ENCODE measurements at places on chromosomes 7 and 10.

DNA sequence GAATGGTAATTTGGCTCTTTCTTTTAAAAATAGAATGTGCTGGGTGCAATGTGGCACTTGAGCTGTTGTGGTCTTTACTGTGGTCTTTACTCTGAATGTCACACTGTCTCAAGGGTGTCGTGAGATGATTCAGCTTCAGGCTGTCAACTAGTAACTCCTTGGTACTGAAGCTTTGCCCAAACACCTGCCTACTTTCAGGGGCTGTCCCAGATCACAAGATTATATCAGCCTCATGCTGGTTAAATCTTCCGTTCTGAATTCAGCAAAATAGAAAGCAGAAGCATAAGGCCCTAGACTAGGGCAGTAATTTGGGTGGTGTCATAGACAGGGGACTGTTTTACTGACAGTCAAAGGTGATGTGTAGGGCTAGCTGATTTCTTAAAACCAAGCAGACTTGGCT lies 110.9 kb downstream of the BAMBI start:
- DNase-seq = no peak

DNA sequence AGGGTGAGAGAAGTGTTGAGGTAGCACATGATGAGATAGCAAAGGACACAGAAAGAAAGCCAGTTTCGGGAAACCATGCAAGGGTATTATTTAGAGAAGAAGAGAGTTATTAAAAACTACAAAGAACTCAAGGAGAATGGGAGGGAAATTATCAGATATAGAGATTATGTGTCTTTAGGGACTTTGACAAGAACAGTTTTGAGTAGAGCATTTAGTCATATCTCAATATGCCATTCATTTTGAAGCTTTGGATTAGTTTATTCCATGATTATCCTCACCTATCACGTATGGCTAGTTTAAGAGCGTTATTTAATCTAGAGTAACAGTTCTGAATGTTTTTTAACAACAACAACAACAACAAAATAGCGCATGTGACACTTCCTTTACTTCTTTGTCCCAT lies 409.4 kb downstream of the EXOC4 start:
- no peak for DNase-seq

GRCh38 chr10:103637011-103637410 lies 143.5 kb downstream of the NEURL1 start:
- no peak for DNase-seq

GRCh38 chr7:101553018-101553770 lies 75.9 kb downstream of the MYL10 start:
- no peak for DNase-seq

GRCh38 chr10:90418869-90419652 lies 438.8 kb downstream of the HTR7 start:
- no peak for DNase-seq

- DNase-seq = no peak
Observed at GRCh38 chr7:20075992-20076820, 141.0 kb downstream of the MACC1 start.

GRCh38 chr10:15718694-15719048 lies 1.1 kb downstream of the ITGA8 start:
- no peak for DNase-seq

GRCh38 chr7:126608339-126608776 lies 644.4 kb downstream of the GRM8 start:
- DNase-seq = no peak

DNA sequence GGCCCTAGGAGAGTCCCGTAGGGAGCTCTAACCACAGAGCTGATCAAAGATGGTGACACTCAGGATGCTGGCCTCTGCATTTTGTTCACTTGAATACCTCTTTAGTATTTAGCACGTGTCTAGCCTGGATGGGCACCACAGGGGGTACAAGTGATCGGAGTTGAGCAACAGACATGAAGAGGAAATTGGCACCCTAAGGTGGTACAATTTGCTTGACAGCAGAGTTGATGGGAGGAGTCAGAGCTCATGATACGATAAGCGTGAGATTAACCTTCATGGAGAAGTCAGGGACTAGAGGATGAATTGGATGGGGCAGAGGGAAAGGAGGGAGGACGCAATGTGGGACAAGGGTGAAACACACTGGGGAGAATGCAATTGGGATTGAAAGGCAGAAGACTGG lies 9.9 kb upstream of the ZNF212 start:
- no peak for DNase-seq

DNA sequence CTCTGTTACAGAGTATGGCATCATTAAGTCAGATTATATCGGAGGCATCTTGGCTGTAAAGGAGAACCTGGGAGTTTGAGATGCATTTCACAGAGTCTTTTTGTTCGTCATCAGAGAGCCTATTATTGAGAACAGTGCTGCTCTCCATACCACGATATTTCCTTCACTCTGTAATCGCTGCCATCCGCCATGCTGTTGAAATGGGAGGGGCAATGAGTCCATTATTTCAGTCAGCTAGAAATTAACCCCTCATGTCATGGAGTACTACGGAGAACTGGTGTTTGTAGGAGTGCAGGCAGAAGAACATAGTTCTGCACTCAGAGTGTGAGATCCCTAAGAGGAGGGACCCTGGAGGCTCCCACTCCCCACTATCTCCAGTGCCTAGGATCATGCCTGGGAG lies 59.2 kb downstream of the SLC16A12 start:
- no peak for DNase-seq

GRCh38 chr7:111486472-111487142 lies 75.7 kb downstream of the IMMP2L start:
- DNase-seq = peak; percentile 27

DNA sequence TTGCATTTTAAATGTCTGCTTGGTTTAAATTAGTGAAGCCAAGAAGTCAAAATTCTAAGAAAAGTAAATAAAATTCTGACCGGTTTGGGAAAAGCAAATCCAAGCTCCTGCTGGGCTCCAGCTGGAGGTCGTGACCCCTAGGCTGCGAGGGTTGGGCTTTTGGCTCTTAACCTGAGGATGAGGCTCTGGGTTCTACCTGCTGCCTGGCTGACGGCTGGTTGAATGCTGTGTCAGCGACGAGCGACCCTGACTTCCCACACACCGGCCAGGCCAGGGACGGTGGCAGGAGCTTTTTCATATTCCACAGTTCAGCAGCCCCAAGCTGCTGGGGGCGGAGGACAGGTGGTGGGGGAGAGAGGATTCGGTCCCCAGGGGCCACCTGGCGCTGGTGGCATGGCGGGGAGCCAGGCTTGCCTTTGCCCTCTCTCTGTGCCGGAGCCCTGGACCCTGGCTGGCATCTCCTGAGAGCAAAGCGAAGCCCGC lies 843 bp upstream of the PLPP4 start:
- DNase-seq = no peak

DNA sequence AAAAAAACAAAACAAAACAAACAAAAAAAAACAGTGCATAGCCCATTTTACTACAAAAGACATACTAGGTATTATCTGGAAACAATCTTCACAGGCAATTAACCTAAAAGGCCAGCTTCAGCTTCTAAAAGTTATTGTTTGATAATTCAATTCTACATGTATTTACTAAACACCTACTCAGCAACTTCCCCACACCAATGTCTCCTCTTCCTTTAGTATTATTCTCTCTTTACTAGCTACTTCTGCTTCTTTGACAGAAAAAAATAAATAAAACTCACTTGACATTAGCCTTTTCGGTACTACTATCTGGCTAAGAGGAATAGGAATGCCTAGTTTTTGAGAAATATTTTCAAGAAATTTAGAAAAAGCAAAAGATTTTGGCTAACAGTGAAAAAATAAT lies 2.8 kb downstream of the TM9SF3 start:
- no peak for DNase-seq

- no peak for DNase-seq
Observed at GRCh38 chr7:130293521-130293920, 560 bp downstream of the CPA4 start.

- DNase-seq = no peak
Observed at GRCh38 chr7:44964384-44964830, 14.4 kb downstream of the MYO1G start.

GRCh38 chr7:45224832-45225231 lies 67.2 kb downstream of the RAMP3 start:
- no peak for DNase-seq

DNA sequence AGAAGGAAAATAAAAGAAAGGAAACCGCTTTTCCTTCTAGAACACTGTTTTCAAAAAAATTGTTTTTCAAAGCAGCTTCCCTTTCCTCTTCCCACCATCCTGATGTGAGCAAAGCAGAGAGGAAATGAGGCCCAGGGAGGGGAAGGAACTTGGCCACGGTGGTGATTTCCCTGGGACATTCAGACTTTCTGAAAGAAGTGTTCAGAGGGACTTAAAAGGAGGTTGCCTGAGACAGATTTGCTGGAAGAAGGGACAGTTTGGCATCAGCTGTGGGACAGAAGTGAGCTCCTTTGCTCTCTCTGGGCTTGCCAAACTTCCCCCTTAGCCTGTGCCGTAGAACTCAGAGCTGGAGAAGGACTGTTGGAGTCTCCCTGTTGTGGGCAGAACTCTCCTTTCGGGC lies 30.3 kb downstream of the ADCYAP1R1 start:
- no peak for DNase-seq

- DNase-seq = no peak
Observed at GRCh38 chr10:3034616-3035015, 32.7 kb upstream of the PFKP start.

GRCh38 chr10:37752334-37752875 lies 105.0 kb downstream of the ZNF248 start:
- no peak for DNase-seq

DNA sequence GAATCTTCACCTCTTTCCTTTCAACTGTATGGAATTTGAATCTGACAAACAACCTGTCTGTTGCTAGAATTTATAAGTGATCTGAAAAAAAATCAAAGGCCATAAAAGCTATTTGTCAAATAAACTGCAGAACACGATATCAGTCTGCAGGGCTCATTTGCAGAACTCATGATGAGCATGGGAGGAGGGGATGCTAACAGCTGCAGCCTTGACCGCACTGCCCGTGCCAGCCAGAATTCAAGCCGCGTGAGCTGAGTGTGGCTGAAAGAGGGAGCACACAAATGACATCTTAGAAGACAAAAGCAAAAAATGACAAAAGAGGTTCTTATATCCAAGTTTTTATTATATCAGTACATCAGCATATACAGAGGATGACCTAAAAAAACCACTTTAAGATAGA lies 15.7 kb downstream of the LRRTM3 start:
- no peak for DNase-seq

DNA sequence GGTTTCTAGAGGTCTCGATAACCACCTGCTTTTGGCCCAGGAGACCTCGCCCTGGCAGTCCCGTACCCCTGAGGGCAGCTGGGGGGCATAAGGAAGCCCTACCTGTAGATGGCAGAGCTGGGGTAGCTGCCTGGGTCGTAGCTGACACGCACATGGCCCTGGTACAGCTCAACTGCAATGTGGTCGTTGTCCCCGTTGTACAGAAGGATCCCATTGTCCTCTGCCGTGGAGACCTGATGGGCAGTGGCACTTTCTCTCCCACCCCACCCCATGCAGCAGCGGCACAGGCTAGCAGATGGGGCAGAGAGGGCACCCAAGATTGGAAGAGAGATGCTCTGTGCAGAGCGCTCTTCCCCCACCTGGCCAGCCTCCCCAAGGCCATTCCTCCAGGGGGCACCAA lies 172.5 kb downstream of the LCOR start:
- no peak for DNase-seq

GRCh38 chr7:74275401-74275881 lies 13.8 kb upstream of the CLIP2 start:
- no peak for DNase-seq

- no peak for DNase-seq
Observed at GRCh38 chr10:49781247-49781646, 19.1 kb upstream of the OGDHL start.

DNA sequence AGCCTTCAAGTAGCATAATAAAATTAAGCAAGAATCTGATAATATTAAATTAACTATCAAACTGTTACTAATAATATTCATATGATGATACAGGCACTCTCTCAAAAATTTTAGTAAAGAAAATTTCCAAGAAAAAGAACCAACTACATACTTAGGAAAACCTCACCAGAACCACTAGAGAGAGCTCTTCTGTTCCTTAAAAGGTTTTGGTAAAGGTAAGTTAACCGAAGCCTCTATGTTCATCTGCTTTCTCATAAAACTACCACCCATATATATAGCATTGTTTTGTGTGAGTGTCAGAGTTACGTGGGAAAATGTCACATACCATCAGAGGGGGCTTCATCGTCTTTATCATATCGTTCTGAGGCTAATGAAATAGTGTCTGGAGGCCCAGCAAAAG lies 20.7 kb downstream of the SKAP2 start:
- DNase-seq = no peak

DNA sequence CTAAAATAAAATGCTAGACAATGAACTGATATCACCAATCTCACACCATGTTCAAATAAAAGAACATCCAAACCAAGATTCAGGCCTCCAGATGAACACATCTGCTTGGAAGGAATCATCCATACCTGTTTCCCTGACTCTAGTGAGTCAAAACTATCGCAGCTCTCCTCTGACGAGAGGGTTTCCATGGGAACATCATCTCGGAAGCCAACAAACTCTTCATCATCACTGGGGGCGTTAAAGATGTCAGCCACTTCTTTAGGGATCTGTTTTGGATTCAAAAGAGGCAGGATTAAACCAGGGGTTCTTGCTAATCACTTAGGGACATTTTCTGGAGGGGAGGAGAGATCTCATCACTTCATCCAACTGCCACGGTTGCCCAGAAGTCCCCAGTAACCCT lies 29.1 kb downstream of the CDCA7L start:
- DNase-seq = no peak

DNA sequence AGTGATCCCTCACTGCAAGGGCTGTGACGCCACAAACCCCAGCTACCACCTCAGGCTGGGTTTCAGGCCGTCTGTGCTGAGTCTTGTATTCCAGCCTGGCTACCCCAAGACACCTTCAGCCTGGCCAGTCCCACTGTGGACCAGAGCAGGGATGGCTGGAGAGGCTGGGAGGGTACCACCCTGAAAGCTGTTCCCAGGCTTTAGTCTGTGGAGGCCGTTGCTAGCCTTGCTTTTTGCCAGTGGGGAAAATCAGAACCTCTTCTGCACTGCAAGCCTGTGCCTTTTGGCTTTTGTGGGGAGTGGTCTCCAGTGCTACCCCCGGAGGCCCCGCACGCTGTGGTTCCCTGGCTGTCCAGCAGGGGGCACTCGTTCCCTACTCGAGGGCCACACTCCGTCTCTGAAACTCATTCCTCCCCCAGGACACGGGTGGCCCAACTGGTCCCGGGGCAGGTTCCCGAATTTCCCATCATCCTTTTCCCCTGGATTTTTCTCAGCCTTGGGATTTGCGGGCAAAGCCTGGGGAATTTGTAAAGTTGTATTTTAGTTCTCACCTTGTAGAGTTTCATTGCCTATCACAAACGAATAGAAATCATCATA lies 128.4 kb upstream of the BTBD16 start:
- no peak for DNase-seq

GRCh38 chr7:55250313-55250712 lies 114.8 kb upstream of the LANCL2 start:
- no peak for DNase-seq

- DNase-seq = no peak
Observed at GRCh38 chr7:144782883-144783282, 53.0 kb downstream of the TPK1 start.

DNA sequence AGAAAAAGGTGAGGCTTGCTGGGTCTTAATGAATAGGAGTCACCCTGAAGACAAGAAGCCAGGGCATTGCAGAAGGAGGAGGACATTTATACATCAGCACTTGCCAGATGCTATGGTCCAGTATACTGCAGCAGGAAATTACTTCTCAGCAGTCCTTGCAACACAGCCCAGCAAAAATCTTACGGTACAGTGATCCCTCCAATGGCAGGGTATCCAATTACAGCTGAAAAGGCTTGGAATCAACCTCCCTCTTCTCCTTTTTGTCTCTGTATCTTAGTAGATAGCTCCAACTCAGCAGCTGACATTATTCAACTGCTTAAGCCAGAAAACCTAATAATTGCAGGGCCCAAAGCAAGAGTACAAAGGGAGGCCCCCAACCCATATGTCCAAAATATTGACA lies 128.3 kb upstream of the COBL start:
- no peak for DNase-seq

- no peak for DNase-seq
Observed at GRCh38 chr10:113104047-113104446, 154.0 kb downstream of the TCF7L2 start.
